SW480 (cell line): ENCODE measurements at places on chromosomes 1 and 21.

DNA sequence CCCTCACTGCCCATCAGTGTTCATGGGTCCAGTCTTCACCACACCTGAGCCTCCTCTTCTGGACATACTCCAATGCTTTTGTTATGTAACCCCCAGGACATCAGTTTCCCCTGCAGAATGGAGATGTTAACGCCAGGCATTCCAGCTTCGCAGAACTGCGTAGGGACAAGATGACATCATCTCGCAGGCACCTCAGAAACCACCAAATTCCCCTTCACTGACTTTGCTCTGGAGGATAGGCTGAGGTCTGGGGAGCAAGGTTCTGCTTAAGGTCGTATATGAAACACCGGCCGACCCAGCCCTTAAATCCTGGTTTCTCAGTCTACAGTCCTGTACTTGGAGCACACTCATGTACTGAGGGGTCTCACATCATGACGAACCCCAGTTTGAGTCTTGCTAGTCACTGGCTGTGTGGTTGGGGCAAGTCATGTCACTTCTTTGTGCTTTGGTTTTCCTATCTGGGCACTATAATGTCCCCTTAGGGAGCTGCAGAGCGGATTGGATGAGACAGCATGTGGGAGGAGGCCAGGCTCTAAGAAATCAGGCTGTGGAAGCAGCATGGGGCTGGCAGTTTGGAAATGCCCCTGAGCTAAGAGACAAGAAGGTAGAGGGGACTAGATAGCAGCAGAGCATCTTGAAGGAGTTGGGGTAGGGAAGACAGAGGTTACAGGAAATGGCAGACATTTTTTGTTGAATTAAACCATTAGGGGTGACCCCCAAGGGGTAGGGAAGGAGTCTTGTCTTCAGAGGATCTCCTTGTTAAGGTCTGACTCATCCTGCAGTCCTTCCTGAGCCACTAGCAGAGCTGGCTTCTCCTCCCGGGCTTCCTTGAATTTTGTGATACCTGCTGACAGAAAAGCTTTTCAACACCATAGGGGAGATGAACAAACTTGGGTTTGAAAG is 138.3 kb downstream of the FOXD2 start:
- DNase-seq = peak; percentile 18

GRCh38 chr1:27973771-27974416 is 14.1 kb downstream of the XKR8 start:
- no peak for DNase-seq

DNA sequence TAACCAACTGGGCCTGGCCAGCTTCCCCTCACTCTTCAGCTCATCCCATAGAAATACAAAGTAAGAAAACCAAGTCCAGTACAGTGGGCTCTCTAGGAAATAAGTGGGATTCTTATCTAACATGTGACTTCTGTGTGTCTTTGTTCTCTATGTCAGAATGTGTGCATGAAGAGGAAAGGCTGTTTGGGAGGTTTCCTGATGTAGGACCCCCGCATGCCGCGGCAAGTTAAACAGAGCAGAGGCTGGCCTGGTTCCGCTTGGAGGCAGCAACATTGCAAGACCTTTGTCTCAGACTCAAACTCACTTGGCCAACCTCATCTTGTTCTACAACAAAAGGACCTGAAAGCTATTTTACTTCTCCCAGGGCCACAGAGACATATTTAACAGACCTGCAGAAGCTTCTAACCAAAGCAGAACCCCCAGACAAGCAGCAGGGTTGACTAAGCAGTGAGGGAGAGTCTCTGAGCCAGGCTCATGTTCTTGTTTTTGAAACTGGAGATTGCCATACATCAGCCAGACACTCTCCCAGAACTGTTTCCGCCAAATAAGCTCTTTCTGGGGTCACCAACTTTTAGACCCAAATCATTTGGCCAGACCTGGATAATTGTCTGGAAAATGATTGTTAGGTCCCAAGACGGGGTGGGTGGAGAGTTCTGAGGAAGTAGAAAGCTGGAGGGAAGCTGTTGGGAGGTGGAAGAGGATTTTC is 6.2 kb downstream of the MTARC2 start:
- no peak for DNase-seq

GRCh38 chr1:178019622-178020021 is 49.8 kb upstream of the SEC16B start:
- DNase-seq = no peak

DNA sequence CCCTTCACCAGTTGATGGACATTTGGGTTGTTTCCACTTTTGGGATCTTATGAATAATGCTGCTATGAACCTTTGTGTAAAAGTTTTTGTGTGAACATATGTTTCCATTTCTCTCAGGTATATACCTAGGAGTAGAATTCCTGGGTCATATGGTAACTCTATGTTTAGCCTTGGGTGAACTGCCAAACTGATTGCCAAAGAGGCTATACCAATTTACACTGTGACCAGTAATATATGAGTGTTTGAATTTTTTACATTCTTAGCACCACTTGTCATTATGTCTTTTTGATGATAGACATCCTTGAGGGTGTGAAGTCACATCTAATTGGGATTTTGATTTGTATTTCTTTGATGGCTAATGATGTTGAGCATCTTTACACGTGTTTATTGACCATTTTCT is 290.1 kb downstream of the DUSP10 start:
- no peak for DNase-seq

GRCh38 chr1:14969006-14969405 is 184.5 kb upstream of the TMEM51 start:
- no peak for DNase-seq

- no peak for DNase-seq
Measured at GRCh38 chr1:215986401-215986800, 419.3 kb downstream of the KCTD3 start.

DNA sequence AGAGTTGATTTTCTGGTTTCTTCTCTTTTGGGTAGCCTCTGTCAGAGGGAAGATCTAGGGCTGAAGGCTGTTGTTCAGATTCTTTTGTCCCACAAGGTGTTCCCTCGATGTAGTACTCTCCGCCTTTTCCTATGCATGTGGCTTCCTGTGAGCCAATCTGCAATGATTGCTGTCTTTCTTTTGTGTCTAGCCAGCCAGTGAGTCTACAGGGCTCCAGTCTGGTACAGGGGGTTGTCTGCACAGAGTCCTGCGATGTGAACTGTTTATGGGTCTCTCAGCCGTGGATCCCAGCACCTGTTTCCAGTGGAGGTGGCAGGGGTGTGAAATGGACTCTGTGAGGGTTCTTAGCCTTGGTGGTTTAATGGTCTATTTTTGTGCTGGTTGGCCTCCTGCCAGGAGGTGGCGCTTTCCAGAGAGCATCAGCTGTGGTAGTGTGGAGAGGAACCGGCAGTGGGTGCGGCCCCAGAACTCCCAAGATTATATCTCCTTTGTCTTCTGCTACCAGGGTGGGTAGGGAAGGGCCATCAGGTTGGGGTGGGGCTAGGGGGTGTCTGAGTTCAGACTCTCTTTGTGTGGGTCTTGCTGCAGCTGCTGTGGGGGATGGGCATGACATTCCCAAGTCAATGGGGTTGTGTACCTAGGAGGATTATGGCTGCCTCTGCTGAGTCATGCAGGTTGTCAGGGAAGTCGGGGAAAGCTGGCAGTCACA is 81.3 kb upstream of the C21orf91 start:
- no peak for DNase-seq

DNA sequence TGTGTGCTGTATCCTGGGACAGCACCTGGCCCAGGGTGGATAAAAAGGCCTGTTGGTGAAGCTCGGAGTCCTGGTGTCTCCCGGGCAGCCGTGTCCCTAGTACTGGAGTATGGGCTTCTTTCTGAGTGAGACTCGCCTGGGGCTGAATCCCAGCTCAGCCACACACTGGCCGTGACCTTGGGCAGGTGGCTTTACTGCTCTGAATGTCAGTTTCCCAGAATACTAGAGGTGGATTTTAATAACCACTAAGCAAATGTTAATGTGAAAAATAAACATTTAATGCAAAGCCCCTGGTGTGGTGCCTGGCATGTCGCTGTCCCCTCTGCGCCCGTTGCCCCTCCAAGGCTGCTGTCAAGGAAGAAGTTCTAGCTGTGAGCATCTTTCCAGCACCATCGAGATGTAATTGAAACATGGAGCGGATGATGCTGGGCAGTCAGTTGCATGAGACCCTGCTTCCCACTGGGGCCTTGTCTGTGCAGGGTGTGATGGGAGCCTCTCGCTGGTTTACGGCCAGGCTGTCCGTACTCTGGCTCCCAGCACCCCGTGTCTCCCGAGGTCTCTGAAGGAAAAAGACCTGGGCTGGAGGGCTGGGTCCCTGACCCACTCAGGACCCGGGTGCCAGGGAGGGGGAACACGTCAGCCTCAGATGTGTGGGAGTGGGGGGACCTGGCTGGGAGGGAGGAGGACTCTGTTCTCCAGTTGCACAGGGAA is 527.8 kb downstream of the MATN1 start:
- no peak for DNase-seq

GRCh38 chr1:67753776-67754525 is 69.0 kb downstream of the GADD45A start:
- peak; percentile 99 for DNase-seq

DNA sequence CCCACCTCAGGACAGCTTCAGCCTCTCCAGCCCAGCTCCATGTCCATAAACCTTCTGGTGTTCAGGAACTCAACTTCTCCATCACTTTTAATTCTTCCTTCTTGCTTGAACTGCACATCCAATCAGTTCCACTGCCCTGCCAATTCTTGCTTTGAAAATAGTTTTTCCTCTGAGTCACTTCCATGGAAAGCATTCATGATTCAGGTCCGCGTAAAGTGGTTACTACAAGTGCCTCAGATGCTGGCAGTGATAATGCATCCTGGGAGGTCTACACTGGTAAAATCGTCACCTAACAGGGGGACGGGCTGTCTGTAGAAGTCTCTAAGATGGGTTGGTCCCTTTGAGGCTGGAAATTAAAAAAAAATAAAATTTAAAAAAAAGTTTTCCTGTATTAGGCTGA is 25.9 kb upstream of the RCAN1 start:
- DNase-seq = peak; percentile 40

GRCh38 chr1:54517496-54517895 is 30.5 kb upstream of the ACOT11 start:
- DNase-seq = no peak

GRCh38 chr1:8027748-8028570 is 1.9 kb upstream of the ERRFI1 start:
- DNase-seq = no peak

- no peak for DNase-seq
Measured at GRCh38 chr1:241240069-241240468, 116.9 kb downstream of the RGS7 start.

- DNase-seq = peak; percentile 26
Measured at GRCh38 chr1:214637722-214638458, 34.9 kb downstream of the CENPF start.

DNA sequence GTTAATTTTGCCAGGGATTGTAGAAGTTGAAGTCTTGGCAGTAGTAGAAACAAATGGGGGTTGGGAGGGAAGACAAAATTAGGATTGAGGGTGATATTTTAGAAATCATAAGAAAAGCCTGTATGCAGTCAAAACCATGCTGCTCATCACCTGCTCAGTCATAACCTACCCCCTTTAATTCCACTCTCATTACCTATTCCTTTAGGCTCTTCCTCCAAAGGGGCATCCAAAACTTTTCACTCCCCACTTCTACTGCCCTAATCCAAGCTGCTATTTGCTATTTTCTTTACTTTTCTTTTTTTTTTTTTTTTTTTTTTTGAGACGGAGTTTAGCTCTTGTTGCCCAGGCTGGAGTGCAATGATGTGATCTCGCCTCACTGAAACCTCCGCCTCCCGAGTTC is 11.5 kb downstream of the H3-3A start:
- no peak for DNase-seq

GRCh38 chr1:60149251-60149650 is 75.7 kb upstream of the C1orf87 start:
- DNase-seq = no peak

GRCh38 chr1:243686159-243686558 is 163.9 kb downstream of the AKT3 start:
- DNase-seq = no peak

GRCh38 chr1:91900562-91900961 is 14.6 kb upstream of the TGFBR3 start:
- no peak for DNase-seq

DNA sequence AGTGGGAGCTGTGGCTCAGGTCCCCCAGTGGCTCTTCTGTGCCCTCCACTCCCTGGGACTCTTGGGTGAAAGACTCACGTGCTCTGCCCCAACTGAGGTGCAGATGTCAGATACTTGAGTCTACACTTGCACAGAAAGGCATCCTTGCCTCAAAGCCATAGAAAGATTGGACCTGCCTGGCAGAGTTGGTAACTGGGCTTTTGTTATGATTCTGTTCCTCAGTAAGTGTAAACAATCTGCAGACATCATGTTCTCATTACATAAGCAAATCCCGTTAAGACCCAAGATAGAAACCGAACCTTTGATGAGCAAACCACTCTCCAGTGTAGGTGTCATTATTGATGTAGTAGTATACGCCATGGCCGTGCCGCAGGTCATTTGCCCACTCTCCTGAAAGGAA is 10.0 kb downstream of the RSPH1 start:
- DNase-seq = no peak

- no peak for DNase-seq
Measured at GRCh38 chr1:222829868-222830267, 15.0 kb downstream of the DISP1 start.

DNA sequence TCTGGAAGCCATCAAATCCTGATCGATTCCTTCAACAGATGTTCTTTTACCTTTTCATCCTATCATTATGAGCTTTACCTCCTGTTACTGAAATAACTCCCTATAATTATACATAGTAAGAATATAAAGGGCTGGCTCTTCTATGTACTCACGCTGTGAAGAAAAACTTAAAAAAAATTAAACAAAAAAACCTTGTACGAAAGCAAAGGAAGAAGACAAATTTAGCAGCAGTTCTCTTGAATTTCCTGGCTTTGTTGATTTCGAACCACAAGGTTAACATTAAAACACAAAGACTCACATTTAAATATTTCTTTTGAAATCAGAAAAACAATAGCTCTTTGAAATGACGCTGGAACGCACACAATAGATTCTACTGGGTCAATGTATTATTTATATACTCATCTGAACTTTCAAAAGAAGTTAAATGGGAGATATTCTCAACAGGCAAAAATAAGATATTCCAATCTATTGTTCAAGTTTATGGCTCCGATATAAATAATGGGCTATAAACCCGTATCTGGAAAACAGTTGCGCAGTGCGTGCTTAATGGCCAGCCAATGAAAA is 13.6 kb upstream of the SPEN start:
- DNase-seq = no peak

GRCh38 chr1:50893466-50893865 is 66.6 kb downstream of the FAF1 start:
- no peak for DNase-seq

DNA sequence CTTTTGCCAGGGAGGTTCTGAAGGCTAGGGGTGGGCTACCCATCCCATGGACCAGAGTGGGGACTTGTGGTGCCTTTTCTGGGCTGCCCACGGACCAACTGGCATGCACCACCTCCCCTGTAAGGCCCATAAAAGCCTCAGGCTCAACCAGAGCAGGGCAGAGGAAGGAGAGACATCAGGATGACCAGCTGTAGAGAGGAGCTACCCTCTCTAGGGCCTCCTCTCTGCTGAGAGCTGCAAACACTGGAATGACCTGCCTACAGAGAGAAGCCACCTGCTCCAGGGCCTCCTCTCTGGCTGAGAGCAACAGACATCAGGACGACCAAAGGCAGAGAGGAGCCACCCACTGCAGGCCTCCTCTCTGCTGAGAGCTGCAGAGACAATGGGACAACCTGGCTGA is 140.9 kb downstream of the EIF4G3 start:
- no peak for DNase-seq
